ENCODE measurements at places on chromosomes 12 and 14.

GRCh38 chr12:94731733-94732360 lies 81.5 kb upstream of the TMCC3 start:
- H3K36me3 ChIP-seq = no peaks in the 10 kb centered on the region
- no peak overlapping the region for H3K27ac ChIP-seq
- no peaks in the 10 kb centered on the region for H3K27me3 ChIP-seq
- H3K4me3 ChIP-seq = no peak overlapping the region
- DNase-seq = no peak

GRCh38 chr12:50344775-50345174 lies 51.6 kb downstream of the FAM186A start:
- no peaks in the 10 kb centered on the region for H3K36me3 ChIP-seq
- no peaks in the 10 kb centered on the region for H3K27me3 ChIP-seq
- no peak for DNase-seq
- no peaks in the 10 kb centered on the region for H3K4me1 ChIP-seq

DNA sequence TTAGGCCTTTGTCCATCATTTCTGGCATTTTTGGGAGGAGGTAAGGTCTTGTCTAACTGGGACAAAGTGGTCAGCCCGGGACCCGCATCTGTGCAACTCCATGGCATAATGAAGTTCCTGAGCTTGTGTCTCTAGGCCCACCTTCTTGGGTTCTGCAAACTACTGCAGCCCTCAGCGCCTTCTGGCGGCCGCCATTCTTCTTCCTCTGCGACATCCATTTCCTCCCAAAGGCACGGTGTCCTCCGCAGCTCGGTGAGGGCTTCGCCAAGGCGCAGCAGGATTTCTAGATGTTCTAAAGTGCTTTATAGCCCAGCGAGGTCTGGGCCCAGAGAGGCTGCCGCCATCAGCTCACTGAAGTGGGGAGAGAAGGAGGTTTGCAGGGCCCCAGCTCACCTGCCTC lies 134.4 kb upstream of the OR4E1 start:
- no peaks in the 10 kb centered on the region for H3K4me1 ChIP-seq
- H3K4me3 ChIP-seq = no peak overlapping the region
- no peak for DNase-seq
- no peak overlapping the region for H3K27ac ChIP-seq
- H3K27me3 ChIP-seq = no peaks in the 10 kb centered on the region

- peak; percentile 77 for DNase-seq
- no peaks in the 10 kb centered on the region for H3K4me1 ChIP-seq
- no peak overlapping the region for H3K4me3 ChIP-seq
- H3K36me3 ChIP-seq = no peaks in the 10 kb centered on the region
- H3K27me3 ChIP-seq = no peaks in the 10 kb centered on the region
- no peak overlapping the region for H3K27ac ChIP-seq
These were observed 56.3 kb downstream of the SPTB start for GRCh38 chr14:64823305-64823861.

GRCh38 chr12:69932154-69932553 lies 107.1 kb downstream of the MYRFL start:
- H3K4me1 ChIP-seq = no peaks in the 10 kb centered on the region
- H3K27ac ChIP-seq = no peak overlapping the region
- DNase-seq = no peak
- H3K4me3 ChIP-seq = no peak overlapping the region
- no peaks in the 10 kb centered on the region for H3K27me3 ChIP-seq

DNA sequence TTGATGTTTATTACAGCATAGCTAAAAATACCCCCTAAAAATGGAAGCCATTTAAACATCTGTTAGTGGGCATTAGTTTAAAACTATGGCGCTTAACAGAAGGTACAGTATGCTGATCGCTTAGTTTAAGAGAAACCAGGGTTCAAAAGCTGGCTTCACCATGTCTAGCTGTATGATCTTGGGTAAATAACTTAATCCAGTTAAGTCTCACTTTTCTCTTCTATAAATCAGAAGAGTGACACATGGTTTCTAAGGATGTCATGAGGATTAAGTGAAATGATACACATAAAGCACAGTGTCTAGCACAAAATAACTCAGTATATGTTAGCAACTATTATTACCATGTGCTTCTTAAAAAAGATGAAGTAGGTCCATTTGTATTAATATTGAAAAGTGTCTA lies 38.7 kb downstream of the STK38L start:
- H3K36me3 ChIP-seq = no peaks in the 10 kb centered on the region
- no peak for DNase-seq
- no peak overlapping the region for H3K4me3 ChIP-seq
- no peaks in the 10 kb centered on the region for H3K27me3 ChIP-seq
- no peaks in the 10 kb centered on the region for H3K4me1 ChIP-seq

DNA sequence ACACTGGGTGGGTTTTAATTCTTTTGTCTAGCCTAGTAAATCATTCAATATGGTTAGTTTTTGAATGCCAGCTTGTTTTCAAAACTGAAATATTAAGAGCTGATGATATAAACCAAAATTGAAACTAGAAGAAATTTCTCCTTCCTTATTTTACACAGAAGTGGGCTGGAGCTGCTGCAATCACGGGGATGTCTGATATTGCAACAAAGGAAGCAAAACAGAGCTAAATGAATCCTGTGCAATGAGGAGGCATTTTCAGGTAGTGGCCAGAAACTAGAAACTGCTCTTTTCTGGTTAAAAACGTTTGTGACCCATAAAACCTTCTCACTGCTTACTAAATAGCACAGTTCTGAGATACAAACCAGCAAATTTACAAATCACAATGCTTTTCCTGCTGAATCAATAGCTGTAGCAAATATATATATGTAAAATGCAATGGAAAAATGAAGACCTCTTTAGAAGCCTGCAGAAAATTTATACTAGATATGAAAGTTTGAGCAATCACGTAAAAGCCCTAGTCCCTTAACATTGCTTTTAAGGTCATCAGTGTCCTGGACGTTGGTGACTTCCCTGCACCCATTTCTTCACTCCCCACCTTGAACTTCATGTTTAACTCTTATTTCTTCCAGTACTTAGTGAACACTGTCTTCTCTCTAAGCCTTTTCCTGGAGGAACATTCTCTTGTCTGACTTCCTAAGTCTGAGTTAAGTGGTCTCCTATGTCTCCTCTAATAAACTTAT lies 15.9 kb upstream of the LRRK2 start:
- no peaks in the 10 kb centered on the region for H3K27me3 ChIP-seq
- H3K4me3 ChIP-seq = no peak overlapping the region
- DNase-seq = no peak
- H3K36me3 ChIP-seq = no peaks in the 10 kb centered on the region

DNA sequence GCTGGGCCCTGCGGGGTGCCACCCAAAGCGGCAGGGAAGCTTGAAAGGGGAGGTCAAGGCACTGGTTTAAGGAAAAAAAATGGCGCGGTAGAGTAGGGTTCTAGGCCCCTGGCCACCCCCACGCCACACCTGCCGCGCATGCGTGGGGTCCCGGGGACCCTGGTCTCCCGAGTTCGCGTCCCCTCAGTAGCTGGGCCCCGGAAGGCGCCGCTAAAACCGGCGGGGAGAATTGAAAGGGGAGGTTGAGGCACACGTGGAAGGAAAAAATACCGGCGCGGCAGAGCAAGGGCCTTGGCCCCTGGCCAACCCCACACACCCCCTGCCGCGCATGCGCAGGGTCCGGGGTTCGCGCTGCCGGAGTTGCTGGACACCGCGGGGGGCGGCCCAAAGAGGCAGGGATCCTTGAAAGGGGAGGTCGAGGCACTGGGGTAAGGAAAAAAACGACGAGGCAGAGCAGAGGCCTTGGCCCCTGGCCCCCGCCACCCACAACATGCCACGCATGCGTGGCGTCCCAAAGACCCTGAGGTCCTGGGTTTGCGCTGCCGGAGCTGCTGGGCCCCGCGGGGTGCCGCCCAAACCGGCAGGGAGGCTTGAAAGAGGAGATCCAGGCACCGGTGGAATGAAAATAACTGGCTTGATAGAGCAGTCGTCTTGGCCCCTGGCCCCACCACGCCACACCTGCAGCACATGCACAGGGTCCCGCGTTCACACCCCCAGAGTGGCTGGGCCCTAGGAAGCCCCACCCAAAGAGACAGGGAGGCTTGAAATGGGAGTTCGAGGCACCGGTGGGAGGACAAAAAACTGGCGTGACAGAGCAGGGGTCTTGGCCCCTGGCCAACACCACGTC lies 314.5 kb downstream of the ALG10 start:
- H3K4me3 ChIP-seq = no peak overlapping the region
- H3K27ac ChIP-seq = no peak overlapping the region
- H3K36me3 ChIP-seq = no peaks in the 10 kb centered on the region
- no peak for DNase-seq
- no peaks in the 10 kb centered on the region for H3K4me1 ChIP-seq
- peaks cover 30% of the 10 kb centered on the region for H3K27me3 ChIP-seq

DNA sequence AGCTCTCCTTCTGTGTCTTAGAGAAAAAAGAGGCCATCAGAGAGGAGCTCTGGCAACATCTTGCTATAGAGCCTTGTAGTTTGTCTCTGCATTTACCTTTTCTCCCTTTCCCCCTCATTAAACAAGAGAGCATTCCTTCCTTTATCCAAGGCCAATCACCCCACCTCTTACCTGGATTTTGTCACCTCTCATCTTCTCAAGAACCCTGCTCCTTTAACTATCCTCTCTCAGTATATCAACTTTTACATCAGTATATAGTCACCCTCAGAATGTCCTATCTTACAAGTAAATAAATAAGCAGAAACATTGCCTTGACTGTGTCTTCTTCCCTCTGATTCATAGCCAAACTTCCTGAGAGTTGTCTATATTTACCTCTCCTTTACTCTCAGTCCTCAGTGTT lies 105.0 kb upstream of the SLC38A2 start:
- H3K36me3 ChIP-seq = no peaks in the 10 kb centered on the region
- H3K4me1 ChIP-seq = no peaks in the 10 kb centered on the region
- H3K27ac ChIP-seq = no peak overlapping the region
- no peaks in the 10 kb centered on the region for H3K27me3 ChIP-seq
- no peak overlapping the region for H3K4me3 ChIP-seq
- no peak for DNase-seq

- no peaks in the 10 kb centered on the region for H3K4me1 ChIP-seq
- peaks cover 18% of the 10 kb centered on the region for H3K36me3 ChIP-seq
- no peaks in the 10 kb centered on the region for H3K27me3 ChIP-seq
- no peak for DNase-seq
- no peak overlapping the region for H3K27ac ChIP-seq
- H3K4me3 ChIP-seq = no peak overlapping the region
These were observed 32.4 kb downstream of the NEMF start for GRCh38 chr14:49820176-49820575.

DNA sequence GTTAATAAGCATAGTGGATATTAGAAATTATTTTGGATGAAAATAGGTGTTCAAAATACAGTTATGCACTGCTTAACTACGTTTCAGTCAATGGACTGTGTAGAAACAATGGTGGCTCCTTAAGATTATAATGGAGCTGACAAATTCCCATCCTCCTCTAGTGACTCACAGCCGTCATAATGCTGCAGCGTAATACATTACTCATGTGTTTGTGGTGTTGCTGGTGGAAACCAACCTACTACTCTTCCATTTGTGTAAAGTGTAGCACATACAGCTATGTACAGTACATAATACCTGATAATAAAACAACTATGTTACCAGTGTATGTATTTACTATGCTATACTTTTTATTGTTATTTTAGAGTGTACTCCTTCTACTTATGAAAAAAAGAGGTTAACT lies 111.2 kb upstream of the TMCC3 start:
- DNase-seq = no peak
- H3K27me3 ChIP-seq = no peaks in the 10 kb centered on the region
- no peaks in the 10 kb centered on the region for H3K4me1 ChIP-seq

- no peak for DNase-seq
- peak overlapping the region; percentile 95 for H3K4me3 ChIP-seq
- peak overlapping the region; percentile 79 for H3K27ac ChIP-seq
- H3K4me1 ChIP-seq = no peaks in the 10 kb centered on the region
- H3K27me3 ChIP-seq = no peaks in the 10 kb centered on the region
These were observed 18.3 kb upstream of the PLEKHH1 start for GRCh38 chr14:67514650-67515385.

Data from breast epithelium (tissue), 4 donors.